ENCODE measurements at places on chromosomes 1 and 21.

DNA sequence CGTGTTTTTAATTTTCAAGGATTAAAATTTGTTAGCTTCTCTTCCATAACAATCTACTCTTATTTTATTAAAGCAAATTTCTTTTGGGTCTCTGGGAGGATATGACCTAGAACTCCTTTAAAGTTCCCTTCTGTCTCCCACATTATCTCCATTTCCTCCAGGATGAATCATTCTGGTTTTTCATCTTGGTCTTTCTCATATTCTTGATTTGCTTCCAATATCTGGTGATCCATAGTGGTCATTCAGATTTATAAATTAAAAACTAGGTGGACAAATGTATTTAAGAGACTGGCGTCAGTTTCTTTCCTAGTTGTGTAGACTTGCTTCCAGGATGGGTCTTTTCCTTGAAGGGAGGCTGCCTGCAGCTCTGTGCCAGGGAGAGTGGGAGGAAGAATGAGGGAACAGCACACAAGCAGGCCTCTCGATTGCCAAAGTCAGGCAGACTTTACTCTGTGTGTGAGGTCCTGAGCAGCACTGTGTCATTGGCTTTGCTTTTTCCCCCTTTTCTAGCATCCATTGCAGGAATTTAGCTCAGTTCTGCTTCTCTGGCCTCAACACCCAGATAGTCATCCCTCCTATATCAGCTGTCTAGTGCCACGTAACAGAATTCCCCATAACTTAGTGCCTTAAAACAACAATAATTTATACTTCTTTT, 48.1 kb upstream of the FOXO6 start:
- no peak for DNase-seq

- peak; percentile 51 for DNase-seq
Measured at GRCh38 chr1:1325288-1326074, 879 bp downstream of the CPTP start.

DNA sequence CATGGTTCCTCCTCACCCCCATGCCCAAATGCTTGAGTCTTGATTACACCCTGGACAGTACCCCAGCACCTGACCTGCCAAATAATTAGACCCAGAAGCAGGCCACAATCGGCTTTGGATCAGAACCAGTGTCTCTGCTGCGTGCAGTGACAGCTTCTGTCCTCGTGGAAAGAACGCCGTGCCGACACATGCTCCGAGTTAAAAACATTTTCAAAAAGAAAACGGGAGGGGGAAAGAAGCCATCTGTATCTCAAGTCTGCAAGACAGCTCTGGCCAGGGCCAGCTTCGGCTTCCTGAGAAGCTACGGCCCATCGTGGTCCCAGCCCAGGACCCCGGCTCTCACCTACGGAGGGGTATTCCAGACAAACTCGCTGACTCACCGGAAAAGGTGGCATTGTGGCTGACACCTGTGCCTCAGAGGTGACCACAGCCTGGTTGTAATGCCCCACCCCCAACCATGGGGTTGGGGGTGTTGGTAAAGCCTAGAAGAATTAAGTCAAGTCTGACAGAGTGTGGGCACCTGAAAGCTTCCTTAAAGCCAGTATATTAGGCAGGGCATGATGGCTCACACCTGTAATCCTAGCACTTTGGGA, 25.8 kb downstream of the SSBP3 start:
- peak; percentile 15 for DNase-seq

- peak; percentile 40 for DNase-seq
Measured at GRCh38 chr1:50422946-50423669, at the start of gene DMRTA2. DMRTA2 (minus strand) TSS chr1:50423443; CDS start chr1:50421536, 1,907 bp downstream.

- DNase-seq, result peak; percentile 96
Measured at GRCh38 chr1:152162792-152163463, 3.9 kb upstream of the RPTN start.

- no peak for DNase-seq
Measured at GRCh38 chr1:72724951-72725861, 442.9 kb upstream of the NEGR1 start.

- no peak for DNase-seq
Measured at GRCh38 chr1:164648636-164649035, 89.7 kb downstream of the PBX1 start.

DNA sequence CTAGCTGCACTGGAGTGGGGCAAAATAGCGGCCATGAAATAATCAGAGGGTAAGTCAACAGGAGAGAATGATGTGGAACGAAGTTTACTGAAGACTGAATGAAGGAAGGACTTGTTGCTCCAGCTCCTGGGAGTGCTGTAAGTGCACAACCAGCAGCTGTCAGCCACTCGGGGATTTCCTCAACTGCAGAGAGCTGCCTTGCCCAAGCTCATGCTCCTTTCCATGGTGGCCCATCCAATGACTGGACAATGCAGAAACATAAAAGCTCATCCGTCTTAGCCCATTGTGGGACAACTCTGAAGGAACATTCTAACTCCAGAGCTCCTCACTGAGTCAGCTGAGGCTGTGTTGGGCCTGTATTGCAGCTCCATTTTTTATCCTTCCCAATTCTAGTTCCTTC, 21.1 kb upstream of the RBM15 start:
- no peak for DNase-seq
